ENCODE measurements at places on chromosomes 2 and 18.
A peak's percentile ranks its signal among the peaks of the same experiment; 100 is the strongest.

DNA sequence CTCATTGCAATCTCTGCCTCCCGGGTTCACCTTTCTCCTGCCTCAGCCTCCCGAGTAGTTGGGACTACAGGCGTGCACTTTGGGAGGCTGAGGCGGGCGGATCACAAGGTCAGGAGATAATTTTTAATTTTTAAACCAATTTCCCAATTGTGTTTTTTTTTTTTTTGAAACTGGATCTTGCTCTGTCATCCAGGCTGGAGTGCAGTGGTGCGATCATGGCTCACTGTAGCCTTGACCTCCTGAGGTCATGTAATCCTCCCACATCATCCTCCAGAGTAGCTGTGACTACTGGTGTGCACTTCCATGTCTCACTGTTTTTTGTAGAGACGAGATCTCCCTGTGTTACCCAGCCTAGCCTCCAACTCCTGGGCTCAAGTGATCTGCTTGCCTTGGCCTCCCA, 49.3 kb downstream of the GLS start:
- no peak for DNase-seq

GRCh38 chr18:3401669-3402620, 48.0 kb upstream of the TGIF1 start:
- DNase-seq: no peak

- no peak for DNase-seq
Measured at GRCh38 chr18:26089293-26090129, 902 bp downstream of the SS18 start.

DNA sequence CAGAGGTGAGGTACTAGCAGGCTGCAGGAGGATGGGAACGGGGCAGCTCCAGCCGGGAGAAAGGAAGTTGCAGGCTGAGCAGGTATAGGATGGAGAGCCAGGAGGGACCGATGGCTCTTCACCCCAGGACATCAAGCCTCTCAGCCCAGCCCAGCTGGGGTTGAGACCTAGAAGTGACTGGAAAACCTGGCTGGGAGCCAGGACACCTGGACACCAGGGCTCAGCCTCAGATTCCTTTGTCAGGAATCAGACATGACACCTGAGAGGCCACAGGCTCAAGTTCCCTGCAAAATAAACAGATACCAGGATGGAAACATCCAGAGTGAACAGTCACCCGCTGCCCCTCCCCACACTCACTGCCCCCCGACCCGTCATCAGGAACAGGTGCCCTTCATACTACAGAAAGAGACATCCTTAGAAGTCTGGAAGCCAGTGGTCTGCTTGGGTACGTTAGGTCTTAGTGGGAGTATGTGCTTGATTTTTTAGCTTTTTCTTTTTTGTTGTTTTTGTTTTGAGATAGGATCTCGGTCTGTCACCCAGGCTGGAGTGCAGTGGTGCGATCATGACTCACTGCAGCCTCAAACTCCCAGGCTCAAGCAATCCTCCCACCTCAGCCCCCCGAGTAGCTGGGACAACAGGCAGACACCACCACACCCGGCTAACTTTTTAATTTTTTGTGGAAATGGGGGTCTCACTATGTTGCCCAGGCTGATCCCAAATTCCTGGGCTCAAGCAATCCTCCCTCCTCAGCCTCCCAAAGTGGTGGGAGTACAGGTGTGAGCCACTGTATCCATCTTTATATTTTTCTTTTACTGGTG, 95.7 kb upstream of the STPG4 start:
- DNase-seq: no peak

GRCh38 chr18:55900380-55900779, 312.4 kb upstream of the TCF4 start:
- no peak for DNase-seq

- no peak for DNase-seq
Measured at GRCh38 chr2:239236808-239237205, 164.0 kb downstream of the HDAC4 start.

DNA sequence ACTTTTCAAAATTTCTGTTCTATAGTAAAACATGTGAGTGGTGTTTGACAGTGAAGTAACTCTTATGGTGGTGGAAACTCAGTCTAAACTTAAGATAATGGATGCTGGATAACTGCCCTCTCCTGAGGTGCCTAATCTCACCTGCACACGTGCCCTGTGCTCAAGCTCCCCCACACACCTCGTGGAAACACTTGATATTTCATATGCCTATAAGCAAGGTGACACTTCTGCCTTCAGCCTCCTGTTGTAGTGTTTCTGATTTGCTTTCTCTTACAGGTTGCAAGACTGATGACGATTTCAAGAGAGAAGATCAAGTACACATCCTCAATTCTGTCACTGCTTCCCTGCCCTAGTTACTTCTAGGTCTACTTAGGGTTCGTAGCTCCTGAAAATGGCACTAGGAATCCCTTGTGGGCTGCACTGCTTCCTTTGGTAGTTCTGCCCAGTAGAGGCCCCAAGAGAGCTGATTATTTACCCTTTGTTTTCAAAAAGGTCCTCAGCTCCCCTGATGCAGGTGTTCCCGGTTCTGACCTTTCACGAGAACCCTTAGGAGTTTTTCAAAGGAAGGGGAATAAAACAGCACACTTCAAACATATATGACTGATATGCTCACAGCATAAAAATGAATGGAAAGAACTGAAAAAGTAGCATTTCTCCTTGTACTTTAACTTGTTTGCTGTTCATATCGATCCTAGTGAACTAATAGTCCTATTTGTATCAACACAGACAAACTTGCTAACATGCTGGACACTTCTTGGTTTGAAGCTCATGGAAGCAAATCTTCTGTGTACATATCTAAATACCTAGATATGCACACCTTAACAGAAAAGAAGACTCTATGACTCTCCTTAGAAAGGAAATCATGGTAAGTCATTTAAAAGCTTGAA, 6.7 kb downstream of the CAVIN2 start:
- DNase-seq: no peak

DNA sequence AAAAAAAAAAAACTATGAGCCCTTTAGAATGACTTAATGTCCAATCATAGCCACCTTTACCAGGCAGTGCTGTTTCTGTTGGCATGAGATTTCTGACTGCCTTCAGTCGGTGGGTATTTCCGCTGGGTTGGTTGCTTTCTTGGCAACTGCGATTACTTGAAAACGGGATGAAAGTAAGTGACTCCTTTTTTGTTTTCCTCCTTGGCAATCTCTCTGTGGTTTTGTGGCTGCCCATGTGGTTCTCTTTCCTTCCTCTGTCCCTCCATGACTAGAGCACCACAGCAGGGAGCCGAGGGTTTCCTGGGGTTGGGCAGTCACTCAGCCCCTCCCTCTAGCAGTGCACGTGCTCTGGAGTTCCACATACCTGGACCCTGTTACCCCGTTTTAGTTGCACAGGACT, 112.1 kb downstream of the KLHL29 start:
- DNase-seq: no peak

GRCh38 chr2:136106505-136106904, 11.4 kb downstream of the CXCR4 start:
- DNase-seq: no peak

DNA sequence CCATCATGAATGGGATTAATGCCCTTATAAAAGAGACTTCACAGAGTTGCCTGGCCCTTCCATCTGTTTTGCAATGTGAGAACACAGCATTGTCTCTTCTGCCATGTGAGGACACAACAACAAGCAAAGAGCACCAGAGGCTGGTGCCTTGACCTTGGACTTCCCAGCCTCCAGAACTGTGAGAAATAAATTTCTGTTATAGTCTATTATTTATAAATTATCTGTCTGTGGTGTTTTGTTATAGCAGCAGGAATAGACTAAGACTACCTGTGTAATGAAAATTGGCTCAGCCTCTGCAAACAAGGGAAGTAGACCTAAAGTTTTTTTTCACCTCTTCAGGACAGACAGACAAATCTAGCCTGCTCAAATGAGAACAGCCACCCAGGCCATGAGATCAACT, 19.3 kb upstream of the ZC3H15 start:
- DNase-seq: no peak

DNA sequence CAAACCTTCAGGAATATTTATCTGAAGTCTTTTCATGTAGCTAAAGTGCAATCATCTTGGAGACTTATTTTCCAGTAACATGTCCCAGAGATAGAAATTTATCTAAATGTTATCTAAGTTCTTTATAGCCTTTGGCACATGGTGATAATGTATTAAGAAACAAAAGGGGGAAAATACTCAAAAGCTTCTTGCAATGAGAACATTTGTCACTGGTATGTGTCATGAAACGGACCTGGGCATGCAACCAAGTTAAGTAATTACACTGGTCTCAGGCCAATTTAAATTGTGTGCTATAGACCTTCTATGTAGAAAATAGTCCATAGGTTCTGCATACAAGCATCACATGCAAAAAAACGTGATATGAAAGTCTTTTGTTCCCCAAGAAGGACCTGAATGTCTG, 136.2 kb downstream of the SLC8A1 start:
- DNase-seq: no peak

- DNase-seq: no peak
Measured at GRCh38 chr2:161844822-161845221, 220.6 kb downstream of the SLC4A10 start.

DNA sequence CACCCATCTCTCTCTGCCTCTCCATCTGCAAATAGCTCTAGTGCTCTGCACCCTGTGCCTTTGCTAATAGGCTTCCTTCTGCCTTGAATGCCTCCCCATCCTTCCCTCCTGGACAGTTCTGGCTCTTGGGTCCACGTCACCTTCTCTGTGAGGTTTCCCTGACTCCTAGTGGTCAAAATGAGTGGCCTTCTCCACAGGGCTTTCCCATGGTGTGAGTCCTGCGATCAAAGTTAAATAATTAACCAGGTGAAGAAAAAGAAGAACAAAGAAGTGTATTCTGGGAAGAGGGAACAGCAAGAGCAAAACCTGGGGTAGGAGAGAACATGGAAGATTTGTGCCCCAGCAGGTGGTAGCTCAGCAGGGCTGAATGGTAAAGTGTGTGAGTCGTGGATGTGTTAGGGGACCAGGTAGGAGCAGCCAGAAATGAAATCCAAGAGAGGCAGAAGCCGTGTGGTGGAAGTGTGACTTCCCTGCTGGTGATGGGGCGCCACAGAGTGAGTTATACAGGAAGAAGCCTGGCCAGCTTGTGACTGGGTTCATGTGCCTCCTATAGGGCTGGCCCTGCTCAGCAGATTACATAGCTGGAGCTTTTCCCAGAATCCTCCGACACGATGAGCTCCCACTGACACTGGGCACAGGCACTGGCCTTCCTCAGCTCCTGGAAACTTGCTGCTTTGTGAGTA, 93.8 kb upstream of the LDAH start:
- no peak for DNase-seq

DNA sequence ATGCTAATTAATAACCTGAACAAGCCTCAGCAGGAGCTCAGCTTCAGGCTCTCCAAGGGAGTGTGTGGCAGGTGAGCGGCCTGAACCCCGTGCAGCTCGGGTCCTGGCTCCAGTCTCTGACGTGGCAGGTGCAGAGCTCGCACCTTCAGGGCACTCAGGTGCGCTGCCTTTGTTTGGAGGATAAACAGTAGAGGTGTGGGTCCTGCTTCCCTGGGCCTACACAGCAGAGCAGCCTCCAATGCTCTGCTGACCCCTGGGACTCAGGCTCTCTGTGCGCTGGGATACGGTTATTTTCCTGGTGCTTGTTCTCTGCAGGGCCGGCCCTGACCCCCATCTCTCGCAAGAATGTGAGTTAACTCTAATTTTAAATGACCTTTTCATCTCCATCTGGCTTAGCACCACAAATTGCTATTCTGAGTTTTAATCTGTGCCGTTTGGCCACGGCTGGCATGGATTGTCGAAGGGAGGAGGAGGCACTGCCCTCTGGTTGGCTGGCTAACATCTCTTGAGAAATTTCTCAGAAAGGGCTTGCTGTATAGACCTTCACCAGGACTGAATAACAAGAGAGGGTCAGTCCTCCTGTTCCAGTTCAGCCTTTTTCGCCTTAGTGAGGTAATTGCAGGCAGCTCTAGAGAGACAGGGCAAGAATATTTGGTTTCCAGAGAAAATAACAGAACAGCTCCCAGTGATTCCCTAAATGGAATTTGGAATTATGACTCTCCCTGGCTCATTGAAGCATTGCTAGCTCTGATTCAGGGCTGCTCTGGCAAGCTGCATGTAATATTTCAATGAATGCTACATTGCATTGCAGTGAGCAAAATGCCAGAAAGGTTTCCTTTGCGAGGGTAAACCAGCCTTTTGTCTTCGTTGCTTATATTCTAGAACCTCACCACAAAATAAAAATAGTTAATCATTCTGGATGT, 161.8 kb downstream of the DCDC2C start:
- DNase-seq: no peak

DNA sequence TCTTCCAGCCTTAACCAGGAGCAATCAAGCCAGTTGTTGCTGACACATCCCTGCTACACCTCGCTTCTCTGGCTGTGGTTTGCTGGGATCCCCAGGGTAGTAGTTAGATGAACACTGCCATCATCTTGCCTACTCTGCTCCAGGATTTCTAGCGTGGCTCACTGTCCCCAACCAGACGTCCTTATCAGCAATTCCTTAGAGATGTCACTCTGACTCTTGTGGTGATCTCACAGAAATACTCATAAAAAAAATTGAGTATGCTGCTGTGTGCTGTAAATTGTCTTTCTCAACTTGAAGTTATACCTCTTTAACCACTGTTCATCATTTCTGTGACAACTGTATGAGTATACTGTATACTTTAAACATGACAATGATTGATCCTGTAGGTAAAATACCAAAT, 63.2 kb downstream of the PLCL1 start:
- DNase-seq: no peak

DNA sequence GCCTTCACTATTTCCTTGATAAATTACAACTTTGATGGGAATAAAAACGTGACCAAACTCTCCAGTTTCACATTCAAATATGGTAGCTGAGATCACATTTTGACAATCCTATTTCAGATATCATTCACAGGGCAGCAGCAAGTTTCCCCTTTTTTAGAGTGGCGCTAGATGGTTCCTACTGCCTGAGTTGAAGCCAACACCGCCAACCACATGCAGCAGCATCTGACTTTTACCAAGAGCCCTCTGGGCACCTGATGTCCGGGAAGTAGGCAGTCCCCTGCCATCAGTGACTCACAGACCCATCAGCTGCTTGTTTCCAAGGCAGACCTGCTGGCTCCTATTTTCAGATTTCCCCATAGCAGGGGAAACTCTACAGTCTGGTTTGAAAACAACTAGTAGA, 4.0 kb upstream of the MREG start:
- peak; percentile 10 for DNase-seq

DNA sequence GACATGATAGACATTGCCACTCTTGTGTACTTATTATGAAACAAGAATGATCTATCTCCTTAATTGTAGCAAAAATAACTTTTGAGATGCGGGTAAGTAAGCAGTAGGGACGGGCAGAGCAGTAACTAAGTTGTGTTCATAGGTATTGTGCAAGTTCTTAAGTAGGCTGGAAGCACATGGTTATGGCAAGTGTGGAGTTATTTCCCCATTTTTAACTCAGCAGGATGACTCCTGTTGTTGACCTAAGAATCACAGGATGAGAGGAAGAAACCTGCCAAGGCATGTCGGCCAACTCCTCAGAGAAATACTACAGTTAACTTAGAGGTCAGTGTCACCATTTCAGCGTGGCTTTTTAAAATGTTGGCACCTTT, 51.1 kb upstream of the FN1 start:
- DNase-seq: no peak

- peak; percentile 68 for DNase-seq
Measured at GRCh38 chr2:118881490-118882129, 34.2 kb upstream of the EN1 start.

All from stimulated activated CD4-positive, alpha-beta T cell treated with anti-CD3 and anti-CD28 coated beads, Interleukin-4, amount 100 ng/mL, for 1 hour (primary cell).